Temporal lobe (tissue), 4 donors: ENCODE measurements at places on chromosomes 2 and 18. TPM values are rescaled to one million over a fixed set of nuclear protein-coding genes. Genes with fewer than 3 reads are reported as not detected.

Gene ELMOD3
- 19.7 TPM for total RNA-seq

Gene CCBE1
- total RNA-seq, result 39.1 TPM

Gene RESP18
- 1.2 TPM for total RNA-seq

Gene CAPN13
- total RNA-seq, result 0.25 TPM

Gene ETAA1
- total RNA-seq, result 17.2 TPM

Gene RAB17
- total RNA-seq, result not detected

Gene PIK3C3
- 58.8 TPM for total RNA-seq

Gene SKA1
- total RNA-seq, result 2.0 TPM

Gene ANKRD62
- not detected for total RNA-seq

Gene TP53I3
- 17.7 TPM for total RNA-seq

Gene C2orf78
- total RNA-seq, result not detected
